PC-9 (cell line): ENCODE measurements at places on chromosomes 11 and 22.

GRCh38 chr11:48024635-48025071 is 44.3 kb downstream of the PTPRJ start:
- peak; percentile 12 for DNase-seq

GRCh38 chr11:47611348-47611794 is 17.2 kb upstream of the C1QTNF4 start:
- DNase-seq, result no peak

- no peak for DNase-seq
Measured at GRCh38 chr11:102591160-102591718, 33.9 kb downstream of the MMP20 start.

GRCh38 chr11:44625759-44626523 is 60.5 kb downstream of the CD82 start:
- no peak for DNase-seq

DNA sequence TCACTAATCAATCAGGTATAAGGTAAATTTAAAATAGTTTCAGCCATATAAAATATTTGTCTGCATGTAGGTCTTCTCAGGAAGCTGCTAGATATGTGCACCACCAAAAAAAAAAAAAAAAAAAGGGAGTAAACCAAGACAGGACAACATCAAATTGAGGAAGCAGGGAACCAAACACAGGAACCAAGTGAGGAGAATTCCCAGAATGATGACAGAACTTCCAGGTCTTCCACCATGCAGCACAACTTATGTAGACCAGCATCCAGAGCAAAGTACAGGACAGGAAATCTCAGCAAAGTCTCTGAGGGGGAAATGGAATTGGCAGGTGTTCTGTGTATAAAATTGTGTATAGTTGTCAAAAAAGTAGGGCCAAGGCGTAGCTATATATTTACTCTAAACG is 101.2 kb upstream of the CTSC start:
- no peak for DNase-seq

GRCh38 chr22:30743257-30744020 is 48.8 kb downstream of the OSBP2 start:
- DNase-seq, result no peak

GRCh38 chr11:71316701-71317100 is 64.3 kb upstream of the SHANK2 start:
- DNase-seq, result no peak

DNA sequence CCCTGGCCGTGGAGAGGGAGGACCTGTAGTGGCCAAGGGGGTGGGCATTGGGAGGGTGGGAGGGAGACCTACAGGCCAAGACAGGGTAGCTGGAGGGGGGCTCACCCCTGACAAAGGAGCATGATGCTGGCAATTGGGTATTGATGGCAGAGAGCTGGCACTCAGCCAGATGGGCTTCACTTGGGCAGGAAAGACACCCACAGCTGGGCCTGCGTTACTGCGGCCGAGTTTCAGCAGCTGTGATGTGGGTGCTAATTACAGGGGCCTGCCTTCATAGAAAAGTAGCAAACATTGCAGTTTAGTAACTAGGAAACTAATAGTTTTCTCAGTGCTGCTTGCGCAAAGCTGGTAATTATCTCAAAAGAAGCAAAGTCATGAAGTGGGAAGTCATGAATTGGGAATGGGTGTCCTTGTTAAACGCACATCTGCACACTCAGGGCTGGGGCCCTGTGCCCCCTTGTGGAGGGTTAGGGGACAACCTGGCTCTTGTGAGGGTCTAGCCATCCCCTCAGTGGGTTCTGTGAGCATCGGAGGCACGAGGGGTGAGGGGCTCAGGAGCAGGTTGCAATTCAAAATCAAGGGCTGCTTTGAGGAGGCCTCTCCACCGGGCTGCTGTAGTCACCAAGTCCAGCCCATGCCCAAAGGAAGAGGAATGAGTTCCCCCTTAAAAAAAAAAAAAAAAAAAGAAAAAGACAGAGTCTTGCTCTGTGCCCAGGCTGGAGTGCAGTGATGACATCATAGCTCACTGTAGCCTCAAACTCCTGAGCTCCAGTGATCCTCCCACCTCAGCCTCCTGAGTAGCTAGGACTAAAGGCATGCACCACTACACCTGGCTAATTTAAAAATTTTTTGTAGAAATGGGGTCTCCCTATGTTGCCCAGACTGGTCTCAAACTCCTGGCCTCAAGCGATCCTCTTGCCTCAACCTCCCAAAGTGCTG is 24.4 kb upstream of the TXNRD2 start:
- DNase-seq, result no peak

DNA sequence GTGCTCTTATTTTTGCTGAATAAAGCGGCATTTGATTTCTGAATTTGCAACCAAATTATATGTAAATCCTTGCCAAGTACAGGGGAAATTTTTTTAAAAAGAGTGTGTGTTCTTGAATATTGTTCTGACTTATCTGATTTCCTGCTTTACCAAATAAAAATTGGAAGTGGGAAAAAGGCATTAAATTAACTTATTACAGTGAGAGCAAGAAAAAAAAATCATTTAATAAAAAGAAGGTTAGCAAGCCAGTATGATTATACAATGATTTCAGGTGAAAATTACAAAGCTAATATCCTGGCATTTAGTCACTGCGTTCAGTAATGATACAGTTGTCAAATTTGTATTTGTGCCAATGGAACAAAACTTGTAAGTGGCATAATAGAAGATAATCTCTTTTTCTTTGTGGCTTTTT is 82.1 kb upstream of the PPARA start:
- no peak for DNase-seq

DNA sequence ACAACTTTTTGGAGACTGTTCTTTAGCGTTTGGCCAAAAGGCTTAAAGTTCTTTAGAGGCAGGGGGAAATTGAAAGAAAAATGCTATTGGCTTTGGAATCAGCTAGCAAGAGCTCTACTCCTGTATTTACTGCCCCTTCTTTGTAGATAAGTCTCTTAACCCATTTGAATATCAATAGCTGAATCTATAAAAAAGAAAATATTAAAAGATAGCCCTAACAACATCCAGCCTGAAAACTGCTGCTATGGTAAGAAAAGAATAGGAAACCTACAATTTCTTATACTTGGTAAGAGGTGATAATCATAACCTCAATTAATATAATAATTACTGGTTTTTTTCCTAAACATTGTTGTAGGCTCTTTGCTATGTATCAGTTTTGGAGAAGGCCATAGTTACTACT is at the start of gene OR5B12:
TSS of gene OR5B12 (minus strand) at position 101 of the 400 bp plus-strand sequence. CDS start 2,085 bp downstream, outside the sequence.
- DNase-seq, result no peak

- no peak for DNase-seq
Measured at GRCh38 chr11:115197433-115197832, 306.8 kb downstream of the CADM1 start.

DNA sequence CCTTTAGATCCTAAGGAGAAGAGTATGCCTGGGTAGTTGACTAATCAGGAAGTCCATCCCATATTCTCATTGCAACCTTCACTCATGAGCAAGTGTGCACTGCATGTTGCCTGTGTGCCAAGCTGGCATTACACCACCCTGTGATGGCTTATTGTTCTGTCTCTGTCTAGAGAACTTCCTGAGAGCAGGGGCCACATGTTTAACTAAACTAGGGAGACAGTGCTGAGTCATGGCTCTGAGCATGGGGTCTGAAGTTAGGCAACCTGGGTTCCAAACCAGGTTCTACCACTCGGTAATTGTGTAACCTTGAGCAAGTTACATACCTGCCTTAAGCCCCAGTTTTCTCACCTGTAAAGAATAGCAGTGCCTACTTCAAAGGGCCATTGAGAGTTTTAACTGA is 39.6 kb downstream of the CSNK2A3 start:
- DNase-seq, result no peak

GRCh38 chr11:34027516-34028408 is 23.8 kb upstream of the CAPRIN1 start:
- DNase-seq, result no peak

DNA sequence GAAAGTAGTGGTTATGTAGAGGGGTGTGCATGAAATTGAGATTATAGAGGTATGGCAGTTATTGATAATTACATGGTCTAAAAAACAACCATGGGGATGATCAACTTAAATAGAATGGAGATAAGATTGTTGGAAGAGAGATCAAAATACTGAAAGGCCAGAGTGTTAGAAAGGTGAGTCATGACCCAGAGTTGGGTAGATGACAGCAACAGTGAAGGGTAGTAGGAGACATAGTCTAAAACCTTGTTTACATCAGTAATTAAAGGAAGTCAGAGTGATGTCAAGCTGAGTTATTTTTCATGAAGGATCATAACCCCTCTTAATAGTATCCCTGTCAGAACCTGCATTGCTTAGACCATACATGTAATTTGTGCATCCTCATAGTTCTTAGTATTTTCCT is 110.9 kb downstream of the ELP4 start:
- no peak for DNase-seq

- DNase-seq, result no peak
Measured at GRCh38 chr11:110027627-110028371, 65.4 kb upstream of the ZC3H12C start.

DNA sequence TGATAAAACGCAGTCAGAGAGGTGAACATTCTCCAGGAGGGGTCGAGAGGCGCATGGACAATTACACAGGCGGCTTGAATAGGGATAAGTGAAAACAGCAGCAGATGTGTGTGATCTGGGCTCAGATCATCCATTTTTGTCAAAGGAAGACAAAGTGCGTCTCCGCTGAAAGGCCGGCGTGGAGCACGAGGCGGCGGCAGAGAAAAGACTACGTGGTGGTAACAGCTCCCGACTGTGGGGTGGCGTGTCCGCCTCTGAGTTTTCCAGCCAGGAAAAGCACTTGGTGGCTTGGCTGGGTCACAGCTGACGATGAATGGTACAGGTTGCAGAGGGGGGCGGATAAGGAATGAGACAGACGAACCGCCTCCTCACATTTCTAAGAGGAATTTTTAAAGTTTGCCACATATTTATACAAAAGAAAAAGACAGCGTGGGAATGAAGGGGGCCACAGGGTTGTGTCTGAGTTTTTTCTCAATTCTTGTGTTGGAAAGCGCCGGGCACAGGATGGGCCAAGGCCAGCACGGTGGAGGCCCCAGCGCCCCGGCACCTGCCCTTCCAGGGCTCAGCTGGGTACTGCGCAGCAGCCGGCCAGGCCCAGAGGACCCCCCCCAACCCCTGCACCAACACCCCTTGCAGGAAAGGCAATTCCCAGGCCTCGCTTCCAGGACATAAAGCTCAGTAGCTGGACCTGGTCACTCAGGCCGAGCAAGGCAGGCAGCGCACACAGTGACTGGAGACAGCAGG is 80.4 kb downstream of the TRMU start:
- DNase-seq, result no peak

DNA sequence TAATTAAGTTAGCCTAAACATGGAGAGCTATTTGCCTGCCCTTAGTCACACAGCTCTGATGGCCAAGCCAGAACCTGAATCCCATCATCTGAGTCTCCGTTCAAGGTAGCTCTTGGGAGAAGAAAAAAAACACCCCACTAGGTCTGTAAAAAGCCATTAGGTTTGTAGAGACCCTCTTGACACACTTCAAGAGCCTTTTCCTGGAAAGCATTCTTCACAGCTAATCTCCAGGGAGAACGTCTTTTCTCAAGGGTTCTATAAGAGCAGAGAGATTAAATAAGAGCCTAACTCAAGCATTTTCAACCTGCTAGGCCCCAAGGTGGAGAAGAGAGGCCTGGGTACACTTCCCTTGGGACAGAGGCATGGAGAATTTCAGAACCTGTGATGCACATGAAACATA is 61.6 kb upstream of the NAV2 start:
- no peak for DNase-seq

DNA sequence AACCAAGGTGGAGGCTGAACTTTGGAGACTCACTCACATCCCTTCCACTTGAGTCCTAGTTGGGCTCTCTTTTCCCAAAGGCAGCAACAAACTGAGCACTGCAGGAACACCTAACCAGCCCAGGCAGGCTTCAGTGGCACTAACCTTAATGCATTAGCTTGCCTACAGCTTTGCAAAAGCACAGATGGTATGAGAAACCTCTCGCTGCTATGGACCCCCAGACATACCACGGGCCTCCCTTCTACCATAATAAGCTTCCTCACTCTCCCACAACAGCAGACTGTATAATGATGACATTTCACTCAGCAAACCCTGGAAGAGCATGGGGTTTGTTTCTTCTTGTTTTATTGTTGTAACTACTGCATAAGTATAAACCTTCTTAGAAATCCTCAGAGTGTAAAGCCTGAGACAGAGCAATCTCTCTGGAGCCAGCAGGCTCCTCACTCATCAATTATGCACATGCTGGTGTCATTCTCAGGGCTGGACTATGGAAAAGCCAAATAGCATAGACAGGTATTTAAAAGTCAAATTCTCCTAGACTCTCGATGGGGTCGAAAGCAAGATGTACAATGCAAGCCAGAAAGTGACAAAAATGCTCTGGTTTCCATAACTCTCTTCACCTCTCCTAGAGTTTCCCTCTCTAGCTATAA is 167.6 kb downstream of the NXPE2 start:
- no peak for DNase-seq

DNA sequence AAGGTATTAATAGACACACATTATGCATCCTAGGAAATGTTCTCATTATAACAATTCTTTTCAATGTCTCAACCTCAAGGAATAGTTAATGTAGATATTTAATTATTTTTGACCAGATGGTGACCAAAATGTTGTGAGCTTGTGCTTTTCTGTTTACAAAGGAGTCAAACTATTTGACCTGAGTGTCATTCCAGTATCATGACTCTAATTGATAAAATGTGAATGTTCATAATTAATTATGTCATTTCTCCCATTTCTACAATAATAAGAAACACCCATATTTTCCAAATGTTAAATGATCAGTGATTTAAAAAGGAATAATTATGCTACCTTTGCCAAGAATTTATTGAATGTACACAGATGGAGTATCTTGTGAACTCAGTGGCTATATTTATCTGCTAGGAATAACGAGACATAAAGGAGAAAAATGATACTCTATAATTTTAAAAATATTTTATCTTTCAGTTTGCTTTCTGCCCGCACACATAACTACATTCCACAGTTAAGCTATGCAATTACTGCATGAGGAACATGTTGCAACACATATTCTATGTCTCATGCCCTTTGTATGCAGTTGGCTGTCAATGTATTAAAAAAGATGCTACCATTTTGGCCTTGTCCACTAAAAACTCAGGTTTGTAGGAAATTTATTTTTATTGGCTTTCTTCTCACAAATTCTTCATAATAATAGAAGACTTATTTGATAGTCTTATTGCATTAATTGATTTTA is 376.7 kb upstream of the CCDC179 start:
- DNase-seq, result no peak

GRCh38 chr22:31346733-31347250 is 646 bp upstream of the PATZ1 start:
- peak; percentile 60 for DNase-seq

DNA sequence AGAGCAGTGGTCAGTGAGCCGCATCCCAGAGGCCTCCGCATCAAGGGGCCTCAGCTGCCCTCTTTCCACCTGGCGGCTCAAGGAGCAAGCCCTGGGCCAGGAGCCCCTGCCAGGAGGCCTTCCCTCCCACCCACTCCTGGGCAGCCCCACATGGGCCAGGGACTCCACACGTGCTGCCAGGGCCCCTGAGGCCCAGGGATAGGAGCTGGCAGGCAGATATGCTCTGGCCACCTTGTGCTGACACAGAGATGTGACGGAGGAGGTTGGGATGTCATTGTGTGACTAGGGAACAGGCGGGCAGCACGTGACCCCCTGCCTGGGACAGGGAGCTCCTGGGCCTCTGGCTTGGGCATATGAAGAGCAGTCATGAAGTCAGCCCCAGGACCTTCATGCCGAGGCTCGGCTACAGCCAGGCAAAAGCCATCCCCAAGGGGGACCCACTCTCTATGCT is 77.9 kb downstream of the PIWIL3 start:
- no peak for DNase-seq

GRCh38 chr11:36718451-36718850 is 120.4 kb upstream of the RAG2 start:
- no peak for DNase-seq
